CD4-positive, alpha-beta T cell treated with Interleukin-15 for 4 hours (primary cell): ENCODE measurements at places on chromosomes 6 and 20.
A peak's percentile ranks its signal among the peaks of the same experiment; 100 is the strongest.

GRCh38 chr6:29961966-29962365, 19.6 kb downstream of the HLA-A start:
- no peak for DNase-seq

- DNase-seq: no peak
Observed at GRCh38 chr6:41584668-41585205, 38.6 kb downstream of the FOXP4 start.

DNA sequence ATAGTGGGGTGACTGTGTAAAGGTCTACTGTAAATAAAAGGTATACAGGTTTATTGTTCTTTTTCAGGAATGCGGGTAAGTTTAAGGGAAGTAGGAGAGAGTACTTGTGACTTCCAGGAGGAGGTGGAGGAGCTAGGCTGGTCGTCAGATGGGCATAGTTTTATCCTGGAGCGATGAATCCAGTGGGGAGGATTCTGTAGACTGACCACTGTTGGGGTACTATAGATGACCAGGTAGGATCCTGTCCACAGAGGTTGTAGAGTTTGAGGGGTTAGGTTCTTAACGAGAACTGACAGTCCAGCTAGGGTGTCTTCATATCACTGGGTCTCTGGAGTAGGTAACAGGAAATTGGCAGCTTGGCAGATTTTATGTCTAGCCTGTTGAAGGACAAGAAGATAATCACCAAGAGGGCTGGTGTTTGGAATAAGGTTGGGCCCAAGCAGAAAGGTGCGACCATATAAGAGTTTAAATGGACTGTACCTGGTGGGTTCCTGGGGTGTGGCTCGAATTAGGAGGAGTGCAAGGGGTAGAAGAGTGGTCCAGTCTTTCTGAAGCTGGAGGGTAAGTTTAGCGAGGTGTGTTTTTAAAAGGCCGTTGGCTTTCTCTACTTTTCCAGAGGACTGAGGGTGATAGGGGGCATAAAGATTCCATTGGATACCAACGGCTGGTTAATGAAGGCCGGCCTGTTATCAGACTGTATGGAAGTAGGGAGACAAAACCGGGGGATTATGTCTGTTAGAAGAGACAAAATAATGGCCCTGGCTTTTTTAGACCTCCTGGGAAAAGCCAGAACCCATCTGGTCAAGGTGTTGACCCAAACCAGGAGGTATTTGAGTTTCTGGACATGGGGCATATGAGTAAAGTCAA, 751.3 kb upstream of the ADGRB3 start:
- DNase-seq: no peak

DNA sequence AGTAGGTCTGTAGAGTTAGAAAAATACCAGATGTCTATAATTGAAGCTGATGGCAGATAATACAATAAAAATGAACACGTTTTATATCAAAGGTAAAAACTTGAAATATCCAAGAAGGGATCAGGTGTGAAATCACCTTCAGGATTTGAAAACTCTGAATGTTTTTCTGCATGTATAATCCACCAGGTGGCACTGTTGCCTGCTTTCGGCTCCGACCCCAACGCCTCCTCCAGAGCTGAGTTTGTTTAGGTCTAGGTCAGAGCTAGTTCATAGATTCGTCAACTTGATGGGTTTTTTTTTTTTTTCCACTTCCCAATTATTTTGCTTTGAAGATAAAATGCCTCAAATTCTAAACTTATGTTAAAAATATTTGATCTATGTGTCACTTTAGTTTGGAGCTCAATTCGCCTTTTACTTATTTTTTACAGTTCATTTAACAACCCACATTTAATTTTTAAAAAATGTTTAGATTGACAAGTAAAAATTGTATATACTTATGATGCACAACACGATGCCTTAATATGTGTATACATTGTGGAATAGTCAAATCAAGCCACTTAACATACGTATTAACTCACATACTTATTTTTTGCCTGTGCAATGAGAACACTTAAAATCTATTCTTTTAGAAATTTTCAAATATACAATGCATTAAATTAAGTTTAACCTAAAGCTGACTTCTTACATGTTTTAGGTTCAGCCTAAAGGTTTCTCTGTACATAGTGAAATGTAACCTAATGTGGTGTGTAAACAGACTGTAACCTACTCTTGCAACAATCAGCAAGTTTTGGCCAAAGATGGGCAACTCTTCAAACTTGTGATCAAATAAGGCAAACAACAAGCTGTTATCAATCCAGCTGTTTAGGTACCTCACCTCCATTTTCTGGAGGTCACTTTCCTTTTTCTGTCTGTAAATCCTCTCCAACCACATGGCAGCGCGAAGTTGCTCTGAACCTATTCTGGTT, 39.4 kb upstream of the ENPP4 start:
- DNase-seq: peak; percentile 55

- no peak for DNase-seq
Observed at GRCh38 chr20:13221313-13221672, 219 bp downstream of the ISM1 start.

- no peak for DNase-seq
Observed at GRCh38 chr6:170250981-170251775, 39.7 kb downstream of the DLL1 start.

GRCh38 chr20:1299522-1299921, 29.4 kb downstream of the SDCBP2 start:
- DNase-seq: no peak

- no peak for DNase-seq
Observed at GRCh38 chr6:115594891-115595290, 465.8 kb downstream of the FRK start.

- DNase-seq: no peak
Observed at GRCh38 chr20:61055180-61056010, 196.7 kb upstream of the CDH4 start.

GRCh38 chr6:2805031-2805430, 36.6 kb downstream of the SERPINB1 start:
- DNase-seq: no peak

DNA sequence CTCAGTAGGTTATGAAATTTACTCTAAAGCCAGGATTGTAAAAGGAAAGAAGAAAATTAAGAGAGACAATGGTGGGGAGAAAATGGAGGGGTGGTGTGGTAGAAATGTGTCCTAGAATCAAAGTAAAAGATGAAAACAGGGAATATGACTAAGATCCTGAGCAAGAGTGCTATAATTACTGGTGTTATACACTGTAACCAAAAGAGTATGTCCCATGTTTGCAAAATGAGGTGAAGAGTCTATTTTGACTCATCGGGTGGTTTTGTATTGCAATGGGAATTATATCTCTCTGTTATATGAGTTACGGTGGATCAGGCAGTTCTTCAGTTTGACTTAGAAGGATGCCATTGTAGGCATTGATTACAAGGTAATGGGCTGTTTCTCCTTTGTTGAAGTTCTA, 8.5 kb downstream of the L3MBTL3 start:
- DNase-seq: no peak

DNA sequence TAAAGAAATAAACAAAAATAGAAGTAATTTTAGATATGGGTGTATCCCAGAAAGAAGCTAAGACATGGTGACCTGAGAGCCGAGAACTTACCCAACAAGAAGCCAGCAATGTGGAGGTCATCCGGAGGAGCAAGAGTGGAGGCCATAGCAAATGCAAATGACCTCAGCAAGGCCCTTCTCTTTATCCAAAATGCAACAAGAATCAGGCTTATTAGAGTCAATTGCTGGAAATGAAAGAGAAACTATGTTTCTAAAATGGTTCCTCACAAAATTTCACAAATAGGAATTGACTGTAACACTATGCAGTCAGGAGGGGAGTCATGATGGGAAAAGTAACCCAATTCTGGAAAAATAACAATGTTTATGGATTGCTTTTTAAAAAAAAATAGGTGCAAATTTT, 90.4 kb downstream of the TNFAIP3 start:
- no peak for DNase-seq

DNA sequence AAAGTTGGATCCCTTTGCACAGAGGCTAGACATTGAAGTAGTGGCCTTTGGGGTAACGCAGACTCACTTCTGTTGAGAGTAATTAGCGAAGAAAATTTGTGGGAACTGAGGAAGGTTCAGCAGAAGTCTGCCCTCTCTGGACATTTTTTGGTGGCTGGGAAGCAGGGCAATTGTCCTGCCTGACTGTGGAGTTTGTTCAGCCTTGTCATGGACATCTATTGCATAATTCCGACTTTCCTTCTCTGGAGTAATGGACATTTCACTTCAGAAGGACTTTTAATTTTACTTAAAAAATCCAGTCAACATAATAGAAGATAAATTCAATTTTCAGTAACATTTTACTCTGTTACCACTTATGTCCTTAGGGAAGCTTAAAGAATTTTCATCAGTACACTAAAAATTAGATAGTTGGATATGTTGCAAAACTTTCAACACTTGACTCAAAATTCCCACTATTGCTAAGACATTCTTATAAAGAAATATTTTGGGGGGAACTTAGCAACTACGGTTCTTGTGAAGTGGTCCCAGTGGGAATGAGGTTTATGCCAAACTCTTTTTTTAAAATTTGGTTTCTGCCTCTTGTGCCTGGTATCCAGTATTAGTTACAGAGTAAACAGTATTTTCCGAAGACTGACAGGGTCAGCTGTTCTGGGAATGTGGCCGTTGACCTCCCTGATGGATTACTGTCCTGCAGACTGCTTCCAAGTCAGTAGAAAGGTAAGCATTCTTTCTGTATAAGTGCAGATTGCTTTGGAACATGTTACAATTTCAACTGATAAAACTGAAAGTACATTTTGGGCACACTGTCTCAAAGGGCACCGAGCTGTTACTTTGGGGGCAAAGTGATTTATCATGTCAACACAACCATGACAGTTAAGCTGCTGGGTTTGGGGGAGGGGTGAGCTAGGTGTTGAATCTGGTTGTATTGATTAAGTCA, 100.6 kb upstream of the MLIP start:
- no peak for DNase-seq

DNA sequence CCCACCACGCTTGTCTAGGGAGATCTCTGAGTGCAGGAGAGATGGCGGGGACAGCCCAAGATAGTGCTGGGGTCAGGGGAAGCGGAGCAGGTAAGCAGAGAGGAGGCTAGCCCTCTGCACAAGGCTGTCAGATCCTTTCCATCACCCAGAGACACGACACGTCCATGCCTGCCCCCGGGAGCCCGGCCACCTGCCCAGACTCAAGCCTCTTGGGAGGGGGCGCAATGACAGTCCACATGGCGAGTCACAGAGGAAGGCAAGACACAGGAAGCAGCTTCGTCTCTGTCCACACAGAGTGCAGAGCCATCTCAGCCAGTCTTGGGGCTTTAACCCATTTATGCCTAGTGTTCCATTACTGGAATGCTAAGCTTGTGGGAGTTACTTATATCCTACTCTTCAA, 78.4 kb downstream of the PREX1 start:
- no peak for DNase-seq

DNA sequence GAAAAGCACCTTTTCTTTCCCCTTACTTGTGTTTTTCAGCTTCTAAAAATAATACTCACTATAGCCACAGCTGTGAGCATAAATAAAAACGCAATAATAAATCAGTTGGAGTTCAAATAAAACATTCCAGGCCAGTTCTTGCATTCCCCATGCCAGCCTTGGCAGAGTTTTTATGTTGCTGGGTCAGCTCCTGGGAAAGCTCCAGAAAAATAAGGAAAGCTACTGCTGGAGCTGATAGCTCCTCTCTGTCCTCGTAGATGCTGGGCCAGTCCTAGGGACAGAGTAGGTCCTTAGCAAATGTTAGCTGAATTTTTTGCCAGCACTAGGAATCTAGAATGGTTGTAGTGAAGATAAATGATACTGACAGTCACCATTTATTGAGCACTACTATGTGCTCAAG, 389.0 kb upstream of the SYNCRIP start:
- no peak for DNase-seq

DNA sequence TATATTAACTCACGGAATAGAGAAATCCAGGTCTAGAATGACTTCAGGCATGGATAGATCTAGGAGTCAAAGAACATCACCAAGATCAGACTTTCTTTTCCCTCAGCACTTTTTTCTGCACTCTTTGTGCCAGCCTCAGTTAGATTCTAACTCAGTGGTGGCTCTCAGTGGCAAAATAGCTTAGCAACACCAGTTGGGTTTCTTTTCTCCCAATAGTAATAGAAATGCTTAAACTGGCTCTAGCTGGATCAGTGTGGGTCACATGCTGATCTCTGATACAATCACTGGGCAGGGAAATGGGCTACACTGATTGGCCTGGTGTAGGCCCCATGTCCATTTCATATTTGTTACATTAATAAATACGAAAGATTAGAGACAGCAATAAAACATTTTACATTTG, 44.2 kb upstream of the ARFGEF2 start:
- no peak for DNase-seq

DNA sequence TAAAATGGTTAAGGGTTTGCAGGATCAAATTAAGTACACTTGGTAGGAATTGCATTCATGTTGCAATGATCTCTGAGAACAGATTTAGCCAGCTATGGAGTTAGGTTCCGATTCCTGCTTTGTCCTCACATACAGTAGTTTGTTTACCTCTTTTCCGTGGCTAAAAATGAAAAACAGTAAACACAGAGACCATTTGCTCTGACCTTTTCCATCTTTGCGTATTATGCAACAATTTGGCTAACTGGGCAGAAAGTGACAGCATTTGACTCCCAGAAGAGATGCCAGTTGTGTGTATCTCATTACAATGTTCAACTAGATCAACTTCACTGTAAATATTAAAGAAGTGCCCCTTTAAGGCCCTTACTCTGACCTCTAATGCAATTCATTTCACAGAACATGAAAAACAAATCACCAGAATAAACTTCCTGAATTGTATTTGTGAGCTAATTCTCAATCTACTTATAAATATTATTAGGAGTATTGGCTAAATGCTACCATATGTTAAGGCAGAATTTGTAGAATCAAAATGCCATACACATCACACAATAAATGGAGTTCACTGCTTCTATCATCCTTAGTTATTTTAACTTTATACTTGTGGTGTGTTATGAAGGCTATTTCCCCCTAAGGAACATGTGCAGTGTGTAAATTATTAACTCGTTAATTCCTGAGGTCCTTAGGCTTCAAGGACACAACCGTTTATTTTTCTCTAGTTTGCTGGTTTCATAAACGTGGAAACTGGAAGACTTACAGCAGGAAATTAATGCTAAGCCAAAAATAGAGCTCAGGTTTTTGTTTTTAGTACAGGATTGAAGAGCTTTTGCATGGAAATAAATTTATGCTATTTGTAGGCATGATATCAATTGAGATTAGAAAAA, 380.7 kb upstream of the CITED2 start:
- DNase-seq: no peak
